ENCODE measurements at places on chromosomes 12 and 14.

DNA sequence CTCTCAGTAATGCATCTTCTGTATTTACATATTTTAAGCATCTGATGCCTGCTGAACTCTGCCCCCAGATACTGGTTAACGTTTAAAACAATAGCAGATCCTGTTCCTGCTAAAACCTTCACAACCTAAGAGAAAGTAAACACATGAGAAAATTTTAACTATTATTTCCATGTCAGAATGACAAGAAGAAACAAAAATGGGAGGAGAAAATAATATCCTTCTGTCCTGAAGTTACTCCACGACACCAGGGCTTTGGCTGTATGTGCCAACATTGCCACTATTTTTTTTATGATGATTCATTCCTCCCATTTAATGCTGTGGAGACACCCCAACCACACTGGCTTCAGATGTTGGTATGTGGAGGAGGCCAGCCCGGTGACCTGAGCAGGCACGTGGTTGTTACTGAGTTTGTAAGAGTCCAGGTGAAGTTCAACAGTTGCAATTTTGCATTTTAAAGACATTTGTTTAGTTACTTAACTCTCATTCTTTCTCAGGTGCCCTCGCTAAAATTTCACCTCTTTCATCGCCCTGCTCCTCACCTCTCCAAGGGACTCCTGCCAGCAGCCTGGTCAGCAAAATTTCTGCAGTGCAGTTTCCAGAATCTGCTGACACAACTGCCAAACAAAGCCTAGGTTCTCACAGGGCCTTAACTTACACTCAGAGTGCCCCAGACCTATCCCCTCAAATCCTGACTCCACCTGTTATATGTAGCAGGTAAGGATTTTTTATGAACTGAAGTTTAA, 65.5 kb upstream of the SLCO1C1 start:
- no peak for DNase-seq

- DNase-seq, result no peak
These were observed 106.7 kb downstream of the AEBP2 start for GRCh38 chr12:19546027-19546426.

GRCh38 chr12:56520506-56520905, 1.1 kb upstream of the RBMS2 start:
- DNase-seq, result no peak

- DNase-seq, result no peak
These were observed 171.4 kb downstream of the CRADD start for GRCh38 chr12:93848523-93849101.

GRCh38 chr14:89331398-89331797, 85.6 kb downstream of the FOXN3 start:
- DNase-seq, result no peak

DNA sequence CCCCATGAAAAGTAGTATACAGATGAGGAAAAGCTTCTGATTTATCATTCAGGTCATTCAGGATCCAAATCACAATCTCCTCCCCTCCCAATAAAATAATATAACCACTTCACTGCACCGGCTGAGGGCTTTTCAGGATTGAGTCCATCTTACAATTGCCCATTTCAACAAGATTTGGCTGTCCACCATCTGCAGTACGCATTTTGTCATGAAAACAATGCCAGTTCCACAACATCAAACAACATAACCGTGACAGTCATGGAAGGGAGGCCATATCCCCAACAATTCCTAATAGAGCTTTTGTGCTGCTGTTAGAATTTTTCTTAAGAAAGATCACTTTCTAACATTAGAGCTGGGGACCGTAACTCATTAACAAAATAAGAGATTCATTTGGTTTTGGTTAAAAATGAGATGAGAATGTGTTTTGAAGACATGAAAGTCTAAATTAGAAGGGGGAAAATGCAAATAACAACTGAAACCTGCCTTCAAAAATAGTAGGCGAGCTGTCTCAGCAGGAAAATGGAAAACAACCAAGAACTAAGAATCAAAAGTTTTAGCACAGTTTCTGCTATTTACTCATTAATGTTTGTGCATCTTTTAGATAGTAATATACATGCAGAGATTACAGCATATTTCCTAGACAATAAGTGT, 38.3 kb upstream of the TMTC2 start:
- DNase-seq, result no peak
